ENCODE measurements at places on chromosomes 1 and 21.
A peak's percentile ranks its signal among the peaks of the same experiment; 100 is the strongest.

DNA sequence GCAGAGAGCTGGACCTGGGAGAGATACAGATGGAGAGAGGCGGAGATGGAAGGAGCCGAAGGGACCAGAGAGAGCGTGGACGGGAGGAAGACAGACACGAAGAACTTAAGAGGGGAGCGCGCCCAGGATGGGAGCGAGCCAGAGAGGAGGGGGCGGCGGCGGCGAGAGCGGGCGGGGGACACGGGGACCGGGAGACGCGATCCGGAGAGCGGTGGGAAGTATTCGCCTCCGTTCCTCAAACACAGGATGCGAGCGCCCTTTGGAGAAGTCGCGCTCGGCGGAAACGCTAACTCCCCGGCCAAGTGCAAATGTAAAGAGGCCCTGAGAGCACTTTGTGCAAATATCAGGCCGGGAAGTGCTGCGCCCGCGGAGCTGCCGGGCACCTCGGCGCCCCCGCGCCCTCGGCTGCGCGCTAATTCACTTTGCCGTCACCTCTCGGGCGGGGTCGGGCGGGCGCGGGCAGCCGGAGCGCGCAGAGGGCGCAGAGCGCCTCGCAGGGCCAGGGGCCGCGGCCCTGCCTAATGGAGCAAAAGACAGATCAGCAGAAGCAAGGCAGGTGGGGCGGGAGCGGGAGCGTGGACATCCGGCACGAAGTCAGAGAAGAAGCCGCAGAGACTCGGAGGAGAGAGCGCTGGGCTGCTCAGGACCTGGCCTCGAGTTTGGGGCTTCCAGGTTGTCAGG lies 281.2 kb downstream of the RRAGC start:
- H3K27me3 ChIP-seq, result peaks cover 70% of the 10 kb centered on the region
- peaks cover 8% of the 10 kb centered on the region for H3K4me1 ChIP-seq
- H3K36me3 ChIP-seq, result no peaks in the 10 kb centered on the region

DNA sequence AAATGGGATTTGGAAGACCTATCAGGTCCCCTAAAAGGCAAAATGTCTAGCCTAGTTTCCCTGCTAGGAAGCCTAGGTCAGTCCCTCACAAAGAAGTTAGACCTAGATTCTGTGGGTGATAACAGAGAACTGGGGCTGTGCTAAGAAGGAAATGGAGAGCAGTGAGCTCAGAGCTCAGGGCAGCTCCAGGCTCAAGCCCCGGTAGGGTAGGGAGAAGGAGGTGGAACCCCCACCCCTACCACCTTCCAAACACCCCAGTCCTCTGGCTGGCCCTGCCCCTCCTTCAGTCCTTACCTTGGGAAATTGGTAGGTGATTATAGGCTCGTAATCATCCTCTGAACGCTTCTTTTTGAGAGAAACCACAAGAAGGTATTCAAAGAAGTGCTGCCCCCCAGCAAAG lies 1.1 kb downstream of the DENND2D start:
- H3K4me3 ChIP-seq, result peak overlapping the region; percentile 96
- peaks cover 61% of the 10 kb centered on the region for H3K36me3 ChIP-seq
- H3K27me3 ChIP-seq, result no peaks in the 10 kb centered on the region
- peak overlapping the region; percentile 93 for H3K27ac ChIP-seq
- peaks cover 73% of the 10 kb centered on the region for H3K4me1 ChIP-seq

DNA sequence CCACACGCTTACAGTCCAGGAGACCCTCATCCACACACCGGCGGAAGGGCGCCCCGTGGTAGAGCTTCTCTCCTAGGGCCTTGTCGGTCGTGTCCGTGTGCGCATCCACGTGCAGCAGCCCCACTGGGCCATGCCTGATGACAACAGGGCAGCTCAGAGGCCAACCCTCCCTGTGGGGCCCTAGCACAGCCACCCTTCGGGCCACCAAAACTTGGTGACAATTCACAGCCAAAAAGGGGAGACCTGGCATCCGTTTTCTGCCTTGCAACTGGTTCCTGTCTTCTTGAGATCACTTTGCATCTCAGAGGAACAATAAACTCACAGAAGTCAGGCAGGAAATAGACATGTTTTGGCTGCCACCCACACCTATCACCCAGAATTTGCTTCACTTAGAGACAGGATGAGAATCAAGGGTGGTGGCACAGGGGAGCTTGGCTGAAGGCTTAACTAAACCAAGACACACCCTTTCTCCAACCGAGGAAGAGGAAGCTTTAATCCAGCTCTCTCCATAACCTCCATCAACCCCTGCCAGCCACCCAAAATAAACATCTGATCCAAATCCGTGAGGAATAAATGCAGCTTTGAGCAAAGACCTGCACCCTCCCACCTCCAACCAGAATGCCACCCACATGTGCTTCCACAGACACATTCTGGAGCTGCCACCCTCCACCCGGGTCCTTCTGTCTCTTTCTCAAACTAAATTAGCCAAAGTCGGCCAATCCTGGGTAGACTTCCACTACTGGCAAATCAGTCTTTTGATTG lies 5.7 kb downstream of the AGMAT start:
- H3K4me3 ChIP-seq, result peak overlapping the region; percentile 3
- DNase-seq, result peak; percentile 63
- H3K27me3 ChIP-seq, result no peaks in the 10 kb centered on the region
- peaks cover 28% of the 10 kb centered on the region for H3K36me3 ChIP-seq

DNA sequence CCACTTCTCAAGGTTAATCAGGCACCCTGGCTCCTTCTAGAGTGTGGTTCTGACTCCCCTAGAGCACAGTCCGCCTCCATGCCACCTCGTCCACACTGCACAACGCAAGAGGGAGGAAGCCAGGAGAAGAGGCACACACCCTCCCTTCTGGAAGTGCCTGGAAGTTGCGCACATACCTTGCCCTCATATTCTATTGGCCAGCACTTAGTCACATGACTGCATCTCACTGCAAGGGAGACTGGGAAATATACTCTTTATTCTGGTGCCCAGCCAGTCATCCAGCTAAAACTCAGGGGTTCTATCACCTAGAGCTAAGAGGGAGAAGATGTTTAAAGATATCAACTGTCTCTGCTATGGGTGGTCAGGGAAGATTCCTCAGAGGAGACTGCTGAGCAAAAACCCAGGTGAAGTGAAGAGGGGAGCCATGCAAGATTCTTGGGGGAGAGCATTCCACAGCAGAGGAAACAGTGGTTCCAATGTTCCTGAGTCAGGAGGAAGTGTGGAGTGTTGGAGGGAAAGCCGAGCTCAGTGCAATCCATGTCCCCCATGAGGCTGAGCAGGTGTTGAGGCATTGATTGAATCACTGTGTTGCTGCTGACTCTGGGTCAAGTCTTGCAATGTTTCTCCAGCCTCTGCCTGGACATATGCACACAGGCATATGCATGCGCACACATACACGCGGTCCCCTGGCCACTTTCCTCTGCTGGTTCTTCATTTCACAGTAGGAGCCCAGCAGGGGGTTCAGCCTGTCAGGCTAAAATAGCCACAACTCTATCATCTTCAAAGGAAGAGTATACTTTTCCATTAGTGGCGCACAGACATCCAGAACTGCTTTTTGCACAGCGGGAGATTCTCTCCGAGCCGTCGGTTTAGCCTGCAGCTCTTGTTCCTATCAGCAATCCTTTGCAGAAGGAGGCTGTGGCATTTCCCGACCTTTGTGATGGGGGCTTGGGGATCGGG lies 22.3 kb upstream of the KLHDC7A start:
- H3K4me1 ChIP-seq, result no peaks in the 10 kb centered on the region
- no peaks in the 10 kb centered on the region for H3K27me3 ChIP-seq
- DNase-seq, result no peak
- H3K4me3 ChIP-seq, result no peak overlapping the region
- no peak overlapping the region for H3K27ac ChIP-seq

GRCh38 chr1:93357242-93357641 lies 11.5 kb downstream of the DR1 start:
- H3K27me3 ChIP-seq, result no peaks in the 10 kb centered on the region
- H3K27ac ChIP-seq, result no peak overlapping the region
- H3K4me3 ChIP-seq, result no peak overlapping the region
- H3K4me1 ChIP-seq, result peaks cover 62% of the 10 kb centered on the region

- H3K36me3 ChIP-seq, result no peaks in the 10 kb centered on the region
- H3K4me3 ChIP-seq, result no peak overlapping the region
- no peak for DNase-seq
These were observed 22.0 kb downstream of the OLFM3 start for GRCh38 chr1:101974599-101975274.

DNA sequence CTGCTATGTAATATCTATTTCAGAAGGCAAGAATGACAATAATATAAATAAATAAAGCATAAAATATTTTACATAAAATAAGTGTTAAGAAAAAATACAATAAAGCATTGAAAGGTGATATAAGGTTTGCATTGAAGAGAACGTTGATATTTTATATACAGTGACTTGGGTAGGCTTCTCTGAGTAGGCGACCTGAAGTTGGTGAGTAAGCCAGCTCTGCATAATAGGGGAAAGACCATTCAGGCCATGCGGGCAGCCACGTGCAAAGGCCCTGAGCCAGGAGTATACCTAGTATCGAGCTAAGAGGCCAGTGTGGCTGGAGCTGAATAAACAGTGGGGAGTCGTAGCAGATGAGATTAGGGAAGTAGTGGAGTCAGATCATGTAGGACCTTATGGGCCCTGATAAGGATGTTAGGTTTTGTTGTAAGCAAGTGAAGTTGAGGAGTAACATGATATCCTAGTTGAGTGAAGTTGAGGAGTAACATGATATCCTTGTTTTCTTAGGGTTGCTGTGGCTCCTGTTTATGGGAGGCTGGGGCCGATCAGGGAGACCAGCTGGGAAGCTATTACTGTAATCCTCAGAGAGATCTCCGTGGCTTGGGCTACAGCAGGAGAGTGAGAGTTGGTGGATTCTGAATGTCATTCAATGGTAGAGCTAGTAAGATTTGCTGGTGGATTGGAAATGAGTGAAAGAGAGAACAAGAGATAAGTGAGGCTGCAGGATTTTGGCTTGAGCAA lies 22.0 kb downstream of the KCNK1 start:
- H3K27ac ChIP-seq, result no peak overlapping the region
- peaks cover 40% of the 10 kb centered on the region for H3K36me3 ChIP-seq
- no peak for DNase-seq
- peaks cover 20% of the 10 kb centered on the region for H3K4me1 ChIP-seq
- peaks cover 11% of the 10 kb centered on the region for H3K27me3 ChIP-seq

DNA sequence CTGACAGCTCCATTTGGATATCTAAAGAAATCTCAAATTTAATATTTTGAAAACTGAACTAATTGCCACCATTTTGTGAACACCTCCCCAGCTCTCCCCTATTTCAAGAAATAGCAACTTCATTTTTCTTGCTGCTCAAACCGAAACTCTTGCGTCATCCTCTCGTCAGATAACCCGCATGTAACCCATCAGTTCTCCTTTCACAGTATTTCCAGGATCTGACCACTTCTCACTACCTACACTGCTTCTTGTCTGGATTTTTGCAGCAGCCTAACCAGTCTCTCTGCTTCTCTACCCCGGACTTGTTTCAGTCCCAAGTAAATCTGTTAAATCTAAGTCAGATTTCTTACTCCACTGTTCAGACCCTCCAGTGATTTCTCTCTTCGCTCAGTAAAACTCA lies 75.6 kb downstream of the MTR start:
- H3K36me3 ChIP-seq, result peaks cover 25% of the 10 kb centered on the region
- no peaks in the 10 kb centered on the region for H3K27me3 ChIP-seq
- no peak for DNase-seq
- no peak overlapping the region for H3K4me3 ChIP-seq

- H3K4me1 ChIP-seq, result peaks cover 14% of the 10 kb centered on the region
- DNase-seq, result no peak
- H3K27ac ChIP-seq, result no peak overlapping the region
- no peak overlapping the region for H3K4me3 ChIP-seq
These were observed 9.9 kb upstream of the MAPKAPK2 start for GRCh38 chr1:206674745-206675175.

- peaks cover 12% of the 10 kb centered on the region for H3K4me1 ChIP-seq
- no peak for DNase-seq
- no peaks in the 10 kb centered on the region for H3K27me3 ChIP-seq
- no peak overlapping the region for H3K27ac ChIP-seq
- H3K4me3 ChIP-seq, result no peak overlapping the region
These were observed 67.0 kb downstream of the XCL2 start for GRCh38 chr1:168476588-168477385.

GRCh38 chr1:194117582-194117981 lies 931.2 kb upstream of the B3GALT2 start:
- H3K27ac ChIP-seq, result no peak overlapping the region
- H3K4me3 ChIP-seq, result no peak overlapping the region
- no peak for DNase-seq
- H3K4me1 ChIP-seq, result no peaks in the 10 kb centered on the region
- H3K36me3 ChIP-seq, result no peaks in the 10 kb centered on the region

GRCh38 chr1:78176448-78176847 lies 130.7 kb downstream of the GIPC2 start:
- H3K4me1 ChIP-seq, result no peaks in the 10 kb centered on the region
- no peak for DNase-seq
- no peak overlapping the region for H3K4me3 ChIP-seq
- H3K36me3 ChIP-seq, result no peaks in the 10 kb centered on the region
- H3K27ac ChIP-seq, result no peak overlapping the region
- peaks cover 2% of the 10 kb centered on the region for H3K27me3 ChIP-seq
